NCI-H510A treated with DMSO at 0.1 percent for 48 hours (cell line): ENCODE measurements at places on chromosomes 3 and 15.
A peak's percentile ranks its signal among the peaks of the same experiment; 100 is the strongest.

GRCh38 chr3:193962986-193963685 lies 172.8 kb upstream of the HES1 start:
- no peak for DNase-seq

- no peak for DNase-seq
These were observed 88.5 kb downstream of the MINAR1 start for GRCh38 chr15:79520654-79521053.

- DNase-seq = no peak
These were observed 502.2 kb upstream of the LMCD1 start for GRCh38 chr3:7999384-7999783.

DNA sequence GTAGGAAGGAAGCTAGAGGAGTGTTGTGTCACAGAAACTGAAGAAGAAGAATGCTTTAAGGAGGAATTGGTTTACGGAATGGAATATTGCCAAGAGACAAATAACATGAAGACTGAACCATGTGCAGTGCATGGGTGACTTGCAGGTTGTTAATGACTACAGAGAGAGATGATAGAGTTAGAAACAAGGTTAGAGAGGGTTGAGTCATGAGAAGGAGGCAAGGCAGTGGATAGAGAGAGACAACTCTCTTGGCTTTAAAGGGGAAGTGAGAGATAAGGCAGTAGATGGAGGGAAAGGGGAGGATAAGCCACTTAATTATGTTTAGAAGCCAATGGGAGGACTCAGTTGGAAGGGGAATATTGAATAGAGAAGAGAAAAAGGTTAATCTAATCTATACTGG lies 119.3 kb upstream of the CCNL1 start:
- no peak for DNase-seq

- no peak for DNase-seq
These were observed 178.5 kb downstream of the FNDC3B start for GRCh38 chr3:172217877-172218276.

GRCh38 chr3:159378396-159379194 lies 576.7 kb downstream of the MFSD1 start:
- DNase-seq = peak; percentile 68

- no peak for DNase-seq
These were observed 47.7 kb downstream of the ANP32A start for GRCh38 chr15:68773036-68773435.

- no peak for DNase-seq
These were observed 24.6 kb upstream of the GRIP2 start for GRCh38 chr3:14564741-14565140.

DNA sequence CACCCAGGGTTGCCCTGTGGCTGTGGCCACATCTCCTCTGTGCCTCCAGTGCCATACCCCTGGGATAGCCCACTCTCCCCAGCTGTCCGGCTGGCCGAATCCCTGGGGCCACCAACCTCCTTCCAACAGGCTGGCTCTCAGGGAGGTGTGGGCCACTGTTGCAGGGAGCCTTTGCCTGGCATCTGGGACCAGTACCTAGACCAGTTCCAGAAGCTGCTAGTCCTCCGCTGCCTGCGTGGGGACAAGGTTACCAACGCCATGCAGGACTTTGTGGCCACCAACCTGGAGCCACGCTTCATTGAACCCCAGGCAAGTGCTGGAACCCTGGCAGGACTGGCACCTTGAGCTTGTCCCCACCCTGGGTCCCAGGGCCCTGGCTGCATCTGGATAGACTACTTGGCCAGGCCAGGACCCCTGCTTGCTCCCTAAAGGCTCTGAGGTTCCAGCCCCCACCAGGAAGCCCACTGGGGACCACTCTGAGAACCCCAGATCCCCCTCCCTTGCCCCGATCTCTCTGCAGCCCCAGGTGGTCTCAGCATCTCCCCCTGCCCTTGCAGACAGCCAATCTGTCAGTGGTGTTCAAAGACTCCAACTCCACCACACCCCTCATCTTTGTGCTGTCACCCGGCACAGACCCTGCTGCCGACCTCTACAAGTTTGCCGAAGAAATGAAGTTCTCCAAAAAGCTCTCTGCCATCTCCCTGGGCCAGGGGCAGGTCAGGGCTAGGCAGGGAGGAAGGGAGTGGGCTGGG lies 50.0 kb downstream of the SEMA3G start:
- DNase-seq = no peak

- DNase-seq = no peak
These were observed 206.5 kb downstream of the DTWD1 start for GRCh38 chr15:49827311-49827710.

- DNase-seq = no peak
These were observed 74.7 kb downstream of the CMSS1 start for GRCh38 chr3:99892332-99892731.

DNA sequence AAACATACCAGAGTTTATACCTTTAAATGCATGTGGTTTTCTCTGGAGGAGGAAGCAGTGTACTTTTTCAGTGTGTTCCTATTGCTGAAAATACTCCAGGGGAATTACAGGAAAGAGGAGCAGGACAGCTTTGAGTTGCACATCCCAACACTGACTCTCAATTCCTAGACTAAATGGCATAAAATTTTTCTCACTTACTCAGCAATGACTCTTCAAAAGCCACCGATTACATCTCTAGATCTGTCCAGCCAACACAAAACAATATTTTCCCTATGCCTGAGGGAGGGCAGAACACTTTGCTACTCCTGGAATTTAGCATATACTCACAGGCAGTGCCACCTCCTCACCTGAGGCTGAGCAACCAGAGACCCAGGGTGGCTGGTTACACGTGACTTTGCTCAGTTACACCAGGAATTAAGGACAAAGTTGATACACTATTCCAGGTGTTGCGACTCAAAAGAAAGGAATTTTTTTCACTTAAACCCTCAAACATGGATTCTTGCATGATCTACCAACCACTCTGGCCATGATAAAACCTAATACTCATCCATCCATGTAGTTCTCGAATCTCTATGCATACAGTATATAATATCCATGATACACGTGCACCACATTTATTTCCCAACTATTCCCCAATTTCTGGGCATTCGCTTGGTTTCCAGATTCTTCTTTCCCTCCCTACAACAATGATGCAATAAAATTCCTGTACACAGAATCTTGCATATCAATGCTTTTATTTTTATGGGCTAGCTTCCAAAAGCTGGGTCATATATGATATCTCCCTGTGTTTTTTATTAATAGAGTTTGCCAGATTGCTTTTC lies 194.6 kb downstream of the THRB start:
- no peak for DNase-seq

- DNase-seq = no peak
These were observed 21.1 kb upstream of the MFSD1 start for GRCh38 chr3:158780766-158781165.

DNA sequence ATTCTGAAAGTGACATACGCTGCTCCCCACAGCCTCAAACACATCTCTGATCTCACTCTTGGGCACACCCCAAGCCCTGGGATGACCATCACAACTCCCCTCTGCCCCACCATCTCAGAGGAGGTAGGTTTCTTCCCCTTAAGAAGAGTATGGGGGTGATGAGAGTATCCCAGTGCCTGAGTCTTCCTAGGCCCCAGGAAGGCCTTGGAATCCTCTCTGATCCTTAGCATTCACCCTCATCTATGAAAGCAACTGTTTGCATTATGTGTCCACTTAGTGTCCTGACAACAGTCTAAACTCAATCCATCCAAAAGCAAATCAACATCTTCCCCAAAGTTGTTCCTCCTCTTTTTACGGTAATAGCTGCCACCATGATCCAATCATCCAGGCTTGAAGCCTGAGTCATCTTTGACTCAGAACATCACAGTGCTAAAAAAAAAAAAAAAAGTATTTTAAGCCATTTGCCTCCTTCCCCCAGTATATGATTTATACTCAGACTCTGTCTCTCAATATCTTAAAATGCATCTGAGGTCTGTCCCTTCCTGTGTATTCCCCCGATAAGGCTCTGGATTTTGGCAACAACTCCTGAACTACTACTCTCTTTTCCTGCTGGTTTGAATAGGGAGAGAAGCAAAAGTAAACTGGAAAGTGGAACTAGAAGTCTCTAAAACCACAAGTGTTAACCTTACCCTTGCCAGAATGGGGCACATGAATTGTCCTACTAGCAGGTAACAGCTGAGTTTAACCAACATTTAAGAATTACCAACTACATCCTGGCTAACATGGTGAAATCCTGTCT lies 22.5 kb downstream of the POPDC2 start:
- no peak for DNase-seq

GRCh38 chr3:71987089-71987735 lies 202.3 kb upstream of the PROK2 start:
- DNase-seq = no peak

DNA sequence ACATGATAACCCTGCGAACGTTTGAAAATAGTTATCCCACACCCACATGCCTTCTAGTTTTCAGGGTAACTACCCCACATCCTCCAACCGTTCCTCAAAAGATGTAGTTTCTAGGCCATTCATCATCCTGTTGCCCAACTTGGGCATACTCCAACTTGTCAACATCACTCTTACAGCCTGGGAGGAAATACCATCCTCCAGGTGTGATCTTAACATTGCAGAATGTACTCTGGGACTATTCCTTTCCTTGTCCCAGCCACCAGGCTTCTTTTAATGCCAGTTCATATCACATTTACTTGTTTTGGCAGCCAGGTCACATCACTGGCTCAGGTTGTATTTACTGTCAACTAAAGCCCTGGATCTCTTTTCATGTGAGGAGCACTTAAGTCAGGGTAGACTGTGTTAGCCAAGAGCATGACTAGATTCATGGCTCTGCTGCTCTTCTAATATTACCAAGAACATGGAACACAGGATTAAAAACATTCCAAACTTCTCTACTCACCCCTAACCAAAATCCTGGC lies 4.0 kb upstream of the DENND6A start:
- DNase-seq = no peak

- no peak for DNase-seq
These were observed 140.1 kb upstream of the LINGO1 start for GRCh38 chr15:77772641-77773402.

GRCh38 chr3:117836296-117836695 lies 1126.7 kb downstream of the TUSC7 start:
- no peak for DNase-seq
